ENCODE measurements at places on chromosomes 1 and 21. TPM values are rescaled to one million over a fixed set of nuclear protein-coding genes. Genes with fewer than 3 reads are reported as not detected.

DNA sequence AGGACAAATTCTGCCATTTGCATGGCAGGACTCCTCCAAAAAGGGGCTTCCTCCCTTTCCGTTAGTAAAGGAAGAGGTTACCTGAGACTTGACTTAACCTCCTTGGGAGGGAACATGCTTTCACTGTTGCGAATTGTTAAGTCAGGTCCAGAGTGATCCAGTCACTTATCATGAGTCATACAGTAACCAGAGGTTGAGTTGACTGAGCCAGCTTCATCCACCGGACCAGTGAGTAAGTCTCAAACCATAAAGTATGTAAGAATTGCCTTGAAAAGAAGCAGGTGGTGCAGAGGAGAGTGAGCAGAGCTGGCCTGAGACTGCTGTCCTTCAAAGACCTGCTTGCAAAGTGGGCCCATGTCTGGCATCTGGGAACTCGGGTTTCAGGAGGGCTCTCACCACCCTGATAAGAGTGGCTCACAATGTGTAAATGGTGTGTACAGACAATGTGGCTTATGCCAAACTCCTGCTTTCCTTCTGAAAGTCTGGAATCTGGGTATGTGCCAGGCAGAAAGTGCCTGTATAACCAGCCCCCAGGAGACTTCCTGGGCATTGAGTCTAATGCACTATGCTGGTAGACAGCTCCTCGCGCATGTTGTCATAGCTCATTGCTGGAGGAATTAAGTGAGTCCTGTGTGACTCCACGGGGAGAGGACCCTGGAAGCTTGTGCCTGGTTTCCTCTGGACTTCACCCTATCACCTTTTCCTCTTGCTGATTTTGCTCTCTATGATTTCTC, 84.3 kb upstream of the KLHDC7A start:
- no peaks in the 10 kb centered on the region for H3K27me3 ChIP-seq
- no peaks in the 10 kb centered on the region for H3K4me1 ChIP-seq
- no peak overlapping the region for H3K27ac ChIP-seq
- H3K4me3 ChIP-seq = no peak overlapping the region
- DNase-seq = no peak

- H3K4me1 ChIP-seq = peaks cover 56% of the 10 kb centered on the region
- no peaks in the 10 kb centered on the region for H3K36me3 ChIP-seq
- no peak for DNase-seq
- peaks cover 71% of the 10 kb centered on the region for H3K27me3 ChIP-seq
These were observed 9.0 kb downstream of the TBX15 start for GRCh38 chr1:118978914-118979701.

GRCh38 chr1:18808550-18808949, 50.9 kb downstream of the TAS1R2 start:
- H3K4me1 ChIP-seq = no peaks in the 10 kb centered on the region
- DNase-seq = no peak
- no peak overlapping the region for H3K27ac ChIP-seq
- H3K4me3 ChIP-seq = no peak overlapping the region

GRCh38 chr1:156645056-156645455, 3.1 kb downstream of the BCAN start:
- no peak overlapping the region for H3K27ac ChIP-seq
- H3K4me3 ChIP-seq = no peak overlapping the region
- no peaks in the 10 kb centered on the region for H3K36me3 ChIP-seq
- no peak for DNase-seq
- H3K27me3 ChIP-seq = peaks cover 96% of the 10 kb centered on the region

JMJD4 gene
- total RNA-seq = 42.3 TPM

MSH4 gene
- 0.98 TPM for total RNA-seq

Data from tibial nerve (tissue), 4 donors.